ENCODE measurements at places on chromosomes 2 and 18.

DNA sequence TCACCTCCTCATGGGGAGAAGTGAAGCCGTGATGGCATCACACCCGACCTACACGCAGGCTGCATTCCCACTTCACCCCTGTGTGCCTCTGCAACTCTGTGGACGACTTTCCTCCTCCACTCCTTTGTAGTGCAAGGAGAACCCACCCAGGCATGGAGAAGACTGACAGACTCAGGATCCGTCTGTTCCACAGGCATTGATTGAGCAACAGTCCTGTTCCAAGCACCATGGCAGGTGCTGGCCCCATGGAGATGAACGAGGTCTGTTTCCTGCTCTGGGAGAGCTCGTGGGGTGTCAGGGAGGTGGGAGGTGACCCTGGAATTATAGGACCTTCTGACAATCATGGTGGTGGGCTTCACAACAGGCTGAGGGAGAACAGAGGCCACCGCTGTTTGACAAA is 284.7 kb upstream of the HDAC4 start:
- no peak for DNase-seq

GRCh38 chr18:8750954-8751415 is 45.6 kb downstream of the MTCL1 start:
- peak; percentile 96 for DNase-seq

GRCh38 chr2:216742411-216742810 is 47.1 kb upstream of the IGFBP5 start:
- DNase-seq = no peak

DNA sequence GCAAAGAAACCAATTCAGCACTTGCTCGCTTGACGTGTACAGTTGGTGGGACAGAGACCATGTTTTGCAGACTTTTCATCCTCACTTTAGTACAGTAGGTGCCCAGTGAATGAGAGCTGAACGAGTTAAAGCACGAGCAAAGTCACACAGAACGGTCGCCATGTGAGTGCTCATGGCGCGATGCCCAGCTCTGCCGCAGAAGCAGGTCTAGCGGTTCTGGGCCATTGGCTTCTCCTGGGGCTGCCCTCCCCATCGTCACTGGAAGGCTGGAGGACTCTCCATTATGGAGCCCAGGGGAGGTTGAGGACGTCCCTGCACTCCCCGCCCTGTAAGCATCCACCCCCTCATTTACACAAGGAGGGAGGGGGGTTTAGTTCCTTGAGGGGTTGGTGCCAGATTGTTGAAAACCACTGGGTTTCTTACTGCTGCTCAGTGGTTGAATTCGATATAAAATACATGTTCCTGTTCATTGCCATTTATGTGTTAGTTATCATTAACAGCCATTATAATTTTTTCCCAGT is 24.9 kb downstream of the PTGR3 start:
- DNase-seq = no peak

Measured in IMR-90 (cell line).